ENCODE measurements at places on chromosomes 12 and 14. TPM values are rescaled to one million over a fixed set of nuclear protein-coding genes. Genes with fewer than 3 reads are reported as not detected.

- no peak overlapping the region for H3K27ac ChIP-seq
- no peak for DNase-seq
- H3K4me1 ChIP-seq, result no peaks in the 10 kb centered on the region
- H3K27me3 ChIP-seq, result peaks cover under 1% of the 10 kb centered on the region
Measured at GRCh38 chr14:93832081-93832480, 43.8 kb upstream of the PRIMA1 start.

- H3K4me1 ChIP-seq, result peaks cover 17% of the 10 kb centered on the region
- no peak overlapping the region for H3K27ac ChIP-seq
- DNase-seq, result no peak
- no peaks in the 10 kb centered on the region for H3K36me3 ChIP-seq
- no peak overlapping the region for H3K4me3 ChIP-seq
Measured at GRCh38 chr12:6360080-6360571, 15.2 kb downstream of the SCNN1A start.

Gene LTB4R2
- total RNA-seq, result 12.6 TPM

Gene SLC25A21
- total RNA-seq, result not detected

Measured in activated CD8-positive, alpha-beta memory T cell treated with anti-CD3 and anti-CD28 coated beads, Interleukin-2, amount 10 ng/mL, durations not matched to agents 7 days and 5 days (primary cell).